ENCODE measurements at places on chromosomes 5 and 9.

- DNase-seq: no peak
Measured at GRCh38 chr9:92746567-92747458, 17.8 kb downstream of the BICD2 start.

- no peak for DNase-seq
Measured at GRCh38 chr9:128144239-128145181, 4.7 kb upstream of the LCN2 start.

DNA sequence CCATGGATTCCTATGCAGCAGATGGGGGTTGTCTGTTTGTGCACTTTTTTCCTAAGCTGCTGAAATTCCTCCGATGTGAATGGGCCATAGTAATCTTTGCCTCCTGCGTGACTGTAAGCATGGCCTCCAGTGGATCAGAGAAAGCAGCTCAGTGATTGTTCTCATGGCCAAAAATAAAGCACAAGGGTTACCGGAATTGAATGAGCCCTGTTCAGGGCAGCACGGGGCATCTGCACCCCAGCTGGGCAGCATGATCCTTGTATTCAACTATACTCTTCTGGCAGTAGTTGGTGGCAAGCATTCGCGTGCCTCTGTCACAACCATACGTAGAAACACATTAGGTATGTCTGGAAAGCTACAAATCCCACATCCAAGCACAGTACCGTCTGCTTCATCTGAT lies 193.9 kb downstream of the RORB start:
- no peak for DNase-seq

- DNase-seq: no peak
Measured at GRCh38 chr5:153456354-153456753, 34.1 kb upstream of the GRIA1 start.

DNA sequence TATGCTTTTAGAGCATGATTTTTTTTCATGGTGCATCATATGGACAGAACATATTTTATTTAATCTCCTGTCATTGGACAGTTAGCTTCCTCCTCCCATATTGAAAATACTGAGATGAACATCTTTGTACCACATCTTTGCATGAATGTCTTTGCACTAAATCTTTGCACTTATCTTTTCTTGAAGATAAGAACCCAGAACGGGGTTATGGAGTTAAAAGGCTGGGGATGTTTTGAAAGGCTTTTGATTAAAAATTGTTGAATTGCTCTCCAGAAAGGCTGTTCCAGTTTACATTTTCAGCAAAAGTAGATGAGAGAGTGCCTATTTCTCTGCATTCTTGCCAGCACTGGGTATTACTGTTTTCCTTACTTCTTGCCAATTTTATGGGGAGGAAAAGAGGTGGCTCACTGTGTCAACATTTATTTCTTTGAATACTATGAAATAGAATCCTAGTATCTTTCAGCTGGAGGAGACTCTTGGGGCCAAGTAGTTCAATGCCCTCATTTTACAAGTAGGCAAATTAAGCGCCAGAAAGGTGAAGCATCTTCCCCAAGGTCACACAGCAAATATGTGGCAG lies 7.2 kb downstream of the NCS1 start:
- DNase-seq: no peak

DNA sequence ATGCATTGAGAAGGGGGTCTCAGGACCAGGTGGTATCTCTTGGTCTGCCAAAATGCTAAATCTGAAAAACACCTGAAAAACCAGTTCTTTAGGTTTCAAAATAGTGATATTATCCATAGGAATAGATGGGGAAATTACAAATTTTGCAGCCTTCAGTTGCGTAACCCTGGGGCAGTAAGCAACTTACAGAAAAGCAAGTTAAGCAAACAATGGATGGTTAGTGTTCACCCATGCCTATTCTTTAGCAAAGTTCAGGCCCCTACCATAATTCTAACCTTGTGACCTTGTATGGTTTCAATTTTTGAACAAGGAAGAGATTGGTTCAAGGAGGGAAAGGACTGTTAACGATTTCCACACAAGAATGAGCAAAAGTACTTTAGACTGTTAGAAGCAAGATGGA lies 24.5 kb downstream of the GLRX start:
- DNase-seq: no peak

GRCh38 chr5:79261897-79262296 lies 26.0 kb downstream of the JMY start:
- no peak for DNase-seq
